ENCODE measurements at places on chromosomes 1 and 21.

- no peak for DNase-seq
Measured at GRCh38 chr1:112904071-112904830, 51.7 kb downstream of the SLC16A1 start.

DNA sequence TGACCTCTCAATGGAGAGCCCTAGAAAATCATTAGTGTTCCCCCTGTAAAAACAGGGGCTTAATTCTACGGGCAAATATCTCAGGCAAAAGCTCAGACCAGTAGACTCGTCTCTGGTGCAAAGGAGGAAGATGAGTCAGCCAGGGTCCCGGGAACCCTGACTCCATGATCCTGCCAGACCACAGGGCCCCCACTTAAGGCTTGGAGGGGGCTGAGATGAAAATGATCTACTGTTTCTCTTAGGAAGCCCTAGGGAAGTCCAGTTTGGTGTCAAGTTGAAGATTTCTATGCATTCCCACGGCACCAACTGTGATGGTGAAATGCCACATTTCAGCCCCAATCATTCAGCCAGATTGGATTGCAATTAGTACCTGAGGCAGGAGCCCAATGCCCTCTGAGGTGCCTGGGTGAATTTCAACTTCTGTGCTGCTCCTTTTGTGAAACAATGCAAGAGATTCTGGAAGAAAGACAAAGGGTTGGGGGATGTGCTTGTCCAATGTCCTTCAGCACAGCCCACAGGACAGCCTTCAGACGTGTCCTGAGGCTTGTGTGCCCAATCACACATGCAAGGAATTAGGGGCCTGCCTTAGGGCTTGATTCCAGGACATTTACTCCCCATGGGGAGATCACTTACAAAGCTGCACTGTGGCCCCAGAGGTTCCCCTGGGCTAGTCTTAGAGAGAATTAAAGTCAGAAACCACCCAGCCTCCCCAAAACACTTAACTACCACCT is 18.1 kb downstream of the NAV1 start:
- DNase-seq = no peak

GRCh38 chr1:24391882-24392603 is 21.5 kb downstream of the STPG1 start:
- peak; percentile 58 for DNase-seq

GRCh38 chr1:172455451-172455850 is 11.6 kb upstream of the PIGC start:
- DNase-seq = no peak

GRCh38 chr1:184407816-184408510 is 21.1 kb downstream of the C1orf21 start:
- DNase-seq = no peak

DNA sequence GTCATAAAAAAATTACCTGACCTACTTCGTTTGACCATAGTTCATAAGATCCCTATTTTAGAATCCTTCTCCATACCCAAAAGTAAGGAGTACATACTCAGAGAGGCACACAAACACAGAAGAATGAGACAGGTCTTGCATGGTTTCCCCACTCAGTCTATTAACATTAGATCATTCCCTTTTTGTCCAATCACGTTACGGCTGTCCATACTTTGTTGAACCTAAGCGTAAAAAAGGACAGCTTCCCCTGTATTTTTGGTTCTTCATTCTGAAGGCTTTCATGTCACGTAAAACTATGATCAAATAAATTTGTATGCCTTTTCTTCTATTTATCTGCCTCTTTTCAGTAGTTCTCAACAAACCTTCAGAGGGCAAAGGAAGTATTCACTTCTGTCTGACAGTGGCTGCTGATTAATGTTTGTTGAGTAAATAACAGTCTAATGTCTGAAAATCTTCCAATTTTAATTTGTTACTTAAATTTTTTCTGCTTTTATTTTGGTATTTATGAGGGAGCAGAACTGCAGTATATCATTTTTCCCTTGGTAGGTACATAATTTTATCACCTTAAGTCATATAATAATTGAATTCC is 16.4 kb downstream of the PKN2 start:
- DNase-seq = no peak

GRCh38 chr1:175901076-175901836 is 157.9 kb upstream of the TNR start:
- no peak for DNase-seq

DNA sequence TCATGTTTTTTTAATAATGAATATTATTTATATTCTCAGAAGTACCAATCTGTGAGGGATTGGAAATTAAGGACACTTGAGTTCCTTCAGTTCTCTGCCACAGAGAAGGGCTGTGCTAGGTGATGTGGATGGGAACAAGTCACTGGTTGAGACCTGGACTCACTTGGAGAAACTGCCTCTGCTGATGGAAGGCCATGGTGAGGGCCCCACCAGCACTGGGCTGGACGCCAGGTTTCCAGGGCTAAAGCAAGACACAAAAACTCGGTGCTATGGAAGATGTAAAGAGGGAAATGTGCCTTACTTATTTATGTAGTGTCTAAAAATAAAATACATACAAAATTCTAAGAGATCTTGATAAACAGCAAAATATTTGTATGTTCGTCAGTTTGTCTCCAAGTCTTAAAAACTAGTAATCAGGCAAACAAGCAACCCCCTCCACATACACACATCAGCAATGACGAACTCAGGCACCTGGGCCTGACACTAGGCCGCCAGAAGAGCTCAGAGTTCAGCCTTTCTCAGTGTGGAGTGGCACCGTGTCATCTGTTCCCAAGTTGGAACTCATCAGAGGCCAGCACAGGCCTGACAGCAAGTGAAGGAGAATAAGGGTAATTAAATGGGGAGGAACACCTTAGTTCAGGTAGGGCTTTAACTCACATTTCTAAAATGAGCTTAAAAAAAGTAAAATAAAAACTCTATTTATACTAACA is 19.6 kb downstream of the SIPA1L2 start:
- DNase-seq = no peak

DNA sequence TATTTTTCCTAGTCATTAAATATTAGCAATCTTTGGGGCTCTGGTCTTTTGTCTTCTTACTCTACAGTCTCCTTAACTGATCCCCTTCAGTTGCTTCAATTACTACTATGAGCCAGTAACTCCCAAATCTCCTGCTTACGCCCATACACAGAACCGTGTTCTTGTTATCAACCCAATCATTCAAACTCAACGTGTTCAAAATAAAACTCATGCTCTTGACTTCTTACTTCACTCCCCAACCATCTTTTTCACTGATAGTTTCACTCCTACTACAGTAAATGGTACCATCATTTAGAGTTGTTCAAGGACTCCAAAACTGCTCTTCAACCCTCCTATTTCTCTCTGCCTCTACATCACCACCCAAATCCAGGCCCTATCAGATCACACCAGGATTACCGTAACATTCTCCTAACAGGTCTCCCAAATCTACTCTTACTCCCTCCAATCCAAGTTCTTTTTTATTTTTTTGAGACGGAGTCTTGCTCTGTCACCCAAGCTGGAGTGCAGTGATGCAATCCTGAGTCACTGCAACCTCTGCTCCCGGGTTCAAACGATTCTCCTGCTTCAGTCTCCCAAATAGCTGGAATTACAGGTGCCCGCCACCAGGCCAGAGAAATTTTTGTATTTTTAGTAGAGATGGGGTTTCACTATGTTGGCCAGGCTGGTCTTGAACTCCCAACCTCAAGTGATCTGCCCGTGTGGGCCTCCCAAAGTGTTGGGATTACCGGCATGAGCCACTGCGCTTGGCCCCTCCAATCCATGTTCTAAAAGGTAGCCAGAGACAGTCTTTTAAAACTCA is 3.0 kb downstream of the YARS1 start:
- no peak for DNase-seq

- DNase-seq = no peak
Measured at GRCh38 chr1:231517076-231517475, 11.4 kb upstream of the TSNAX start.

DNA sequence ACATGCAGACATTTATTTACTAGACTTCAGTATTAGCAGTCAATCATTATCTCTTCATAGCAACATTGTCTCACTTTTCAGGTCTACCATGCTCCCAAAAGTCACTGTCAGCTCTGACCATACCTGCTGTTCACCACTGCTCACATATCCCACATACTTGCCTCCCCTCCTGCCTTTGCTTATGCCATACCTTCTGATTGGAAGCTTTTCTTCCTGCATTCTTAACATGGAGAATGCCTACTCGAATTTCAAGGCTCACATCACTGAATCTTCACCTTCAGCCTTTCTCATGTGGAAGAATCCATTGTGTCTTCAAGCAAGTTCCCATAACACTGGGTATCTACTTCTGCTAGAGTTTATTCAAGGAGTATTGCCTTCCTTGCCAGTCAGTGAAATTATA is 135.4 kb downstream of the NTNG1 start:
- DNase-seq = no peak

DNA sequence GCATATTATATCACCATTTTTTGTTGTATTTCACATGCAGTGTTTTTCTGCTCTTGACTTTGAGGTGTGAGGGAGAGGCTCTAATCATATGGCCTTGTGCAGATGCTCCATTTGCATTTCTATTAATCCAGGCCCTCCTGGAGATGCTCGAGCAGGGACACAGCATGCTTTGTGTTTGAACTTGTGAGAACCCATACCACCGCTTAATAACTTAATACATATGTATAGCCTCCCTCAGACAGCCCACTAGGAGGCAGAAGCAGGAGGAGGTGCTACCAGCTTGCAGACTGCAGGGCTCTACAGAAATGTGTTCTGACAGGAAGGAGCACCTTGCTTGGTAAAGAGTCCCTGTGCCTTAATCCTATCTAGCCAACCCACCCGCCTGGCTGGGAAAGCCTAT is 155.2 kb downstream of the BARHL2 start:
- no peak for DNase-seq

DNA sequence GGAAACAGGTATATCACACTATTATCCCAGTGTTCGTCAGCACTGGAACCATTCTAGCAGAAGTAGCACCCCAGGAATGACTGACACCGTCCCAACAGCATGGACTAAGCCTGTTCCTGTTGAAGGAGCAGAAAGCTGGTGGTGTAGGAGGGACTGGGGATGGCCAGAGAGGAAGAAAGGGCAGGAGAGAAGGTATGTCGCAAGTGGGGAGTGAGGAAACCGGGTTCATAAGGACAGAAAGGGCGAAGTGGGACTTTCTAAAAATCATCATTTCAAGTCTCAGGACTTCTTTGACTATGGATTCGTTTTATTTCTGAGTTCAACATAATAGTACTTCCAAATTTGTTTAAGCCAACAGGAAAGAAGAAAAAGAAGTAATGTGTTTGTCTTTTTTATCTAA is 19.7 kb upstream of the MX1 start:
- DNase-seq = no peak

DNA sequence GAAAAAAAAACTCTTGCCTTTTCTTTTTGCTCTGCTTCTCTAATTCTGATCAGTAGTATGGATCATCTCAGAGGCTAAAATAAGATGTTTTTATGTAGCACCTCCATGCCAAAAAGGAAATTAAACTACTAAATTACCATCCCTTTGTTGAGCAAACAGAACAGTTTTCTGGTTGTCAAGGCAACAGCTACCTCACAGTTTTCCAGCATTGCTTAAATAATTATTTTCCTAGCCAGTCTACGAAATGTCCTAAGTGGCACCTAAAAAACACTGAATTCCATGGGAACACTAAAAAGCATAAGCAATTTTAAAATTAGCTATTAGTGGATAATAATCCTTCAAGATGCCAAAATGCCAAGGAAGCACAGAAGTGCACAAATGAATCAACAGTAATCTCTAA is 61.7 kb downstream of the ARID4B start:
- no peak for DNase-seq

- no peak for DNase-seq
Measured at GRCh38 chr1:9600861-9601834, 12.4 kb downstream of the TMEM201 start.

- peak; percentile 56 for DNase-seq
Measured at GRCh38 chr1:27299385-27300271, 22.3 kb upstream of the TMEM222 start.

DNA sequence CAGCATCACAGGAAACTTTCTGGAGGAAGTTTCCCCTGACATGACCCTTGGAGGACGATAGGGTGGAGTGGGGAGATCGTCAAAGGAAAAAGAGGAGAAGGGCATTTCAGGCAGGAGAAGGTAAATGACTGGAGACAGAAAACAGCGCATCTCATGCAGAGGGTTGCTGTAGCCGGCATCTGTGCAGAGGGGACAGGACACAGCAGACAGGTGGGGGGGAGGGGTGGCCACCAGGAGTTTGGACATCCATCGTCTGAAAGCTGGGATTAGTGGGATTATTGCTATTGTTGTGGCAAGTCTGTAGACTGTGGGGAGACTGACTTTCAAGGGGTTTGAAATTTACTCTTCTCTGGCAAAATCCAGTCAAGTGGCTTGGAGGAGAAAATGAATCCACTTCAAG is 463.9 kb downstream of the OMA1 start:
- DNase-seq = no peak

DNA sequence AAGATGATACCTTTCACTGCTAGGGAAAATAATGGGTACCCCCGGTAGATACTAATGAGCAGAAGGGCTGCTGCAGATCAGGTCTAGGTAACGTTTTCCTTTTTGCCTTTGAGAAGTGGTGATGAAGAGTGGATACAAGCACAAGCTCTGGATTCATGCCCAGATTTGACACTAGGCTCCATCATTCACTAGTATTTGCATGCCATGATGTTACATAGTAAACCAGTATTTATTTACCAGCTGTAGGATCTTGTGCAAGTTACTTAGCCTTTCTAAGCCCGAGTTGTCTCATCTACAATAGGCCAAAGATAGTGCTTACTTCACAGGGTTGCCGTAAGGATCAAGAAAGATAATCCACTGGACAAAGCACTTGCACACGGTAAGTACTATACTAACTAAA is 14.2 kb downstream of the PTPN14 start:
- no peak for DNase-seq

GRCh38 chr1:211328866-211329475 is 2.3 kb downstream of the TRAF5 start:
- DNase-seq = no peak

- no peak for DNase-seq
Measured at GRCh38 chr21:42845296-42845965, 33.9 kb downstream of the WDR4 start.

DNA sequence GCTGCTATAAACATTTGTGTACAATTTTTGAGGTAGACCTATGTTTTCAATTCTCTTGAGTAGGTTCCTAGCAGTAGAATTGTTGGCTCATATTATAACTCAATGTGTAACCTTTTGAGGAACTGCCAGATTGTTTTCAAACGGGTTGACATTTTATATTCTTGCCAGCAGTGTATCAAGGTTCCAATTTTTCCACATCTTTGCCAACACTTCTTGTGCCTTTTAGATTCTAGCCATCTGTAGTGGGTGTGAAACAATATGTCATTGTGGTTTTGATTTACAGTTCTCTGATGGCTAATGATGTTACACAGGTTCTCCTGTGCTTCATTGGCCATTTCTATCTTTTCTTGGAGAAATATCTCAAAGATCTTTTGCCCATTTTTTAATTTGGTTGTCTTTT is 36.4 kb downstream of the MAP3K7CL start:
- DNase-seq = no peak

GRCh38 chr1:54052431-54052933 is 522 bp downstream of the TMEM59 start:
- peak; percentile 27 for DNase-seq

GRCh38 chr1:240998024-240998423 is 359.0 kb downstream of the RGS7 start:
- DNase-seq = no peak

DNA sequence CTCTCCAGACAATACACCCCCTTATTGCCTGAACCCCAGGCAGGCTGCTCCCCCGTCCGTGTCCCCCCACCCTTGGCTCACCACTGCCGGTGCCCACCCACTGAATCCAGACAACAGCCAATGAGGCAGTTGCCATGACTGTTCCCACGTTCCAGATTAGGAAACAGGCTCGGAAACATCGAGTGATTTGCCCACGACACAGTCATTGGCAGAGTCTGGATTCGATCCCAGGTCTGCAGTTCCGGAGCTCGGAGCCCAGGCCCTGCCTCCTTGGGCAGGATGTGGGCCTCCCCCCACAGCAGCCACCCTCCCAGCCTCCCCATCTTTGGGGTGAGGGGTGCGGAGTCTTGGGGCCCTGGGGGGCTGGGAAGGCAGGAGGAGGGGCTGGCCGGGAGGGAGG is 20.3 kb upstream of the CLSTN1 start:
- DNase-seq = no peak
